ENCODE measurements at places on chromosomes 6 and 20.

GRCh38 chr6:155850408-155850841 lies 394.8 kb upstream of the NOX3 start:
- no peak for DNase-seq

- no peak for DNase-seq
Observed at GRCh38 chr6:158786645-158787304, 32.4 kb downstream of the EZR start.

GRCh38 chr20:17735206-17735804 lies 35.5 kb downstream of the BANF2 start:
- DNase-seq: no peak

DNA sequence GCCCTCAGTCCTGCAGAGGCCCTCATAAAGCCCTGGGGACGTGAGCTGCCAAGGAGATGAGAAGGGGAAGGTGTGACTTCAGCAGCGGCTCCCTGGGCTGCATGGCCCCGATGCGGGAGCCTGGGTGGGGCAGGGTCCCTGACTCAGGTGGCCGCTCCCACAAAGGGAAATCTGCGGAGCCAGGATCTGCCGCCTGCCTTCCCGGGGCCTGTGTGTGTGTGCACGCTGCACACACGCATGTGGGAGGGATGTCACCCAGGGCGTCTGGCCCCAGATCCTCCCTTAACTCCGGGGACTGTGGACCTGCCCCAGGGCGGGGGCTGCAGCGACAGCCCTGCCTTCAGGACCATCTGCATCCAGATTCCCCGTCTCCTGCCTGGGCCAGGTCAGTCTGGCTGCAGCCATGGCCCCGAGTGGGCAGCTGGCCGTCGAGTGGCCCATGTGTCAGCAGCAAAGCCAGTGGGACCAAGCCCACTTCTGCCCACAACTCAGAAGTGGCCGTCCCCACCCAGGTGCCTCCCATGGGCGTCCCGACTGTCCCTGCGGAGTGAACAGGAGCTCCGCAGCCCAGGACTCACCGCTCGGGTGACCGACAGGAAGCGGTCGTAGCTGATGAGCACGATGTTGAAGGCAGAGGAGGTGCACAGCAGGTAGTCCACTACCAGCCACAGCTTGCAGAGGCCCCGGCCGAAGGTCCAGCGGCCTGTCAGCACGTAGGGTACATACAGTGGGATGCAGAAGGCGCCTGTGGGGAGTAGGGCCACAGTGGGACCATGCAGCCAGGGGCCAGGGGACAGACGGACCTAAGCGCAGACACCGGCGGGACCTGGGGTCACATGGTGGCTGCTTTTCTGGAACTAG lies 1.9 kb downstream of the HRH3 start:
- no peak for DNase-seq

DNA sequence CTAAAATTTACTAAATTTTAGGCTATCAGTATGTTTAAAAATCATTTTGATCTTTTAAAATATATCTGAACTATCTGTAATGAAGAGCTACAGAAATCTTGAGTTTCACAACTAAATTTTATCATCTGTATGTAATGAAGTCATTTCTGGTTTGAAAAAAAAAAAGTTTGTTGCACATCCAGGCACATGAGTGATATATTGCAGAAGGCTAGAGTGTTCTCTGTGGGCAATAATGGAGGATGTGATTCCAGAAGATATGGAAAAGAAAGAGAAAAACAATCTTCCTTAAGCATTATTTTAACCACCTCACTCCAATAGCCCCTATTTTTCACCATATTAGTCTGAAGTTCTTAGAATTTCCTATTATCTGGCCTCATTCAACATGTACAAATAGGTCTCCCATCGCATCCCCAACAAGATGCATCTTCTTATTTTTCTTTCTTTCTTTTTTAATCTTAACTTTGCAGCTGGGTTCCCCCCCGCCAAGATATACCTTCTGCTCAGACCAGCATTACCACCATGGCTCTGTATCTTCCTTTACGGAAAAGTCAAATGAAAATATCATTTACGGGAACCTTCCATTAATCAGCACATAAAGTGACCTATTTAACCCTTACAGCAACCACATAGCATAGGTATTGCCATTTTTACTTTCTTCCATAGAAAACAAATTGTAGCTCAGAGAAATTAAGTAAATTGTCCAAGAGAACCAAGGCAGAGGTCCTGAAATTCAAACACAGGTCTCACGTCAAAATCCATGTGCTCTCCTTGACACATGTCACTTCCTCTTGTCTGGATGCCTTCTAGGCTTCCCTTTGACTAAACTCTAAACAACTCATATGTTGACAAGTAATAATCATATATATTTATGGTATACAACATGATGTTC lies 116.9 kb downstream of the KIF13A start:
- no peak for DNase-seq

DNA sequence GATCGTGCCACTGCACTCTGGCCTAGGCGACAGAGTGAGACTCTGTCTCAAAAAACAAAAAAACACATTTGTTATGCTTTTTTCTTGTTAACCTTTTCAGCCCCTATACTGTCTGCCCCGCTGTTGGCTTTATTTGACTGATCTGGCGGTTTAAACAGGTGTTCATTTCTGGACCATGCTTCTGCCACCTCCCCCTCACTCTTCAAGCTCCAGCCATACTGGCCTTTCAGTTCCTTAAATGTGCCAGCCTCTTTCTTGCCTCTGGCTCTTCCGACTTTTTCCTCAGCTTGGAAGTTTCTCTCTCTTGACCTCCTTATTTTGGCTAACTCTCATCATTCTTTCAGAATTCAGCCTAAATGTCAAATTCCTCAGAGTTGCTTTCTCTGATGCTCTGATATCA lies 35.2 kb upstream of the TXLNB start:
- DNase-seq: no peak

DNA sequence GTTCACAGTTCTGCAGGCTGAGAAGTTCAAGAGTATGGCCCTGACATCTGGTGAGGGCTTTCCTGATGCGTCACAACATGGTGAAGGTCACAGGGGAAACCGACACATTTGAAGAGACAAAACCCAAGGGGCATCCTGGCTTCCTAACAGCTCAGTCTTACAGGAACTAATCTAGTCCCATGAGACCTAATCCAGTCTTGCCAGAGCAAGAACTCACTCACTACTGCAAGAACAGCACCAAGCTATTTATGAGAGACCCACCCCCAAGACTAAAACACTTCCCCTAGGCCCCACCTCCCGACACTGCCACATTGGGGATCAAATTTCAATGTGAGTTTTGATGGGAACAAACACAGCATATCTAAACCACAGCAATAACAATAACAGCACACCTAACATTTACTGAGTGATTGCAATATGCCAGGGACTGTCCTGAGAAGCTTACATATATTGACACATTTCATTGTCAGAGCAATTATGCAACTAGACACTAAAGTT lies 46.6 kb downstream of the TPBG start:
- DNase-seq: no peak

GRCh38 chr6:166541876-166542579 lies 44.5 kb downstream of the RAMACL start:
- DNase-seq: no peak

GRCh38 chr6:56742122-56742791 lies 99.6 kb upstream of the DST start:
- DNase-seq: no peak

GRCh38 chr6:127775371-127775770 lies 125.5 kb downstream of the THEMIS start:
- no peak for DNase-seq

DNA sequence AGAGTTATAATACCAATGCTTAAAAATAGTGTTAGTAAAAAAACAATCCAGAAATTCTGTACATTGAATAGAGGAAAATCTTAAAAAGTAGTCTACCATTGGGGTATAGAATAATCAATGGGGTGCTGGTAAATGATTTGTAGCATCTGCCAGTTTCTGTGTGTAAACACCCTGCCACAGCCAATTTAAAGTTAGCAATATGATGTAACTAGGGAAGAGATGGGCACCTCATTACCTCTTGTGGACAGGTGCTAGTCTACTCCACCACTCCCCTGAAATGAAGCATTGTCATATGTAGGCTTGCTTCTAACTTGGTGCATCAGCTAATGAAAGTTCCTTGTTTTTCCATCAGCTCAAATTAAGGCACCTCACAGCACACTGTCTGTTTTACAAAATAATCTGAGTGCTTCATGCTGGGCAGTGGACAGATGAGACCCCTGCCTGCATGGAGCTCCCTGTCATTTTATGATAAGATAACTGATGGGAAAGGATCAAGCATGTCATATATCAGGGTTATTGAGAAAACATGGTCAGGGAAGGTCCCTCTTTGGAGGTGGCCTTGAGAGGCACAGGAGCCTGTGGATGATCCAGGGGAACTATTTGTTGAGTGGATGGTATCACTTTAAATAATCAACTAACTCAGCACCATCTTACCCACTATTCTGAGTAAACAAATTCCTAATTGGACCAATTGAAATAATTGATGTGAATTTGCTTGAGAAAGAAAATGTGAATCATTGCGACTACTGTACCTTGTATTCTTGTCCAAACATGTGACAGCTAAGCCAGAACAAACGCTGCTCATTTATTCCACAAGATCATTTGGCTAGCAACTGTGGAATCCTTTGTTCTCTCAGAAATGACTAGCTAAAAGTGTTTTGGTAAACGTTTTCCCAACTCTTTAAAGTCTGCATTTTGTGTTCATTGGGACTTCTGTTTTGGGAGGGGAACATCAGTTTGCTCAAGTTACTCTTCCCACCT lies 45.9 kb upstream of the CSE1L start:
- no peak for DNase-seq

DNA sequence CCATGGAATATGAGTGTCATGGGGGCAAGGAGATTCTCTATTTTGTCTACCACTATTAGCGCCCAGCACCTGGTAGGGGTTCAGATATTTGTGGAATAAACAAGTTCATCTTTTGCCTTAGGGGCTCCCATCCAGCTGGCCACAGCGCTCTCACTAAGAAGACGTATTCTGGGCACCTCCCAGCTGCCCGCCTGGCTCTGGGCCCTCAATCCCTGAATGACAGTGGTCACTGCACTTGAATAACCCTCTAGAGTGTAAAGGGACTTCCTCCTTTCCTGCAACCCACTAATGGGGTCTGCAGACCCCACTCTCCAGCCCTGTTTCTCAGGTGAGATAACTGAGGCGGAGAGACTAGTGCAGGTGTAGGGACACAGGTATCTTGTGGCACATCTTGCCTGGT lies 36.2 kb downstream of the SNX5 start:
- DNase-seq: no peak

- no peak for DNase-seq
Observed at GRCh38 chr6:145964948-145965366, 799 bp upstream of the SHPRH start.

DNA sequence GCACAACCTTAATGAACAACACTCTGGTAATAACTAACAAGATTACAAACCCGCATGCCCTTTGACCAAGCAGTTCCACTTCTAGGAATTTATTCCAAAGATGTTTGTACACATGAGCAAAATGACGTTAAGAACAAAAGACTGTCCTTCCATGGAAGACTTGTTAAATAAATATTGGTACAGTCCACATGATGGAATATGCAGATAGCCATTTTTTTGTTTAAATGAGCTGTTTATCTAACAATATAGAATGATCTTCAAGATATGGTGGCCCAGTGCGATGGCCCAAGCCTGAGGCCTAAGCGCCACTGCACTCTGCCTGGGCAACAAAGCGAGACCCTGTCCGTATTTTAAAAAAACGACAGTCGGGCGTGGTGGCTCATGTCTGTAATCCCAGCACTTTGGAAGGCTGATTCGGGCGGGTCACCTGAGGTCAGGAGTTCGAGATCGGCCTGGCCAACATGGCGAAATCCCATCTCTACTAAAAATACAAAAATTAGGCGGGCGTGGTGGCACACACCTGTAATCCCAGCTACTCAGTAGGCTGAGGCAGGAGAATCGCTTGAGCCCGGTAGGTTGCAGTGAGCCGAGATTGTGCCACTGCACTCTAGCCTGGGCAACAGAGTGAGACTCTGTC lies 7.4 kb upstream of the AHCY start:
- DNase-seq: no peak

GRCh38 chr6:168385037-168385759 lies 55.8 kb upstream of the SMOC2 start:
- DNase-seq: no peak

- DNase-seq: no peak
Observed at GRCh38 chr20:57774951-57775350, 65.1 kb upstream of the PMEPA1 start.

DNA sequence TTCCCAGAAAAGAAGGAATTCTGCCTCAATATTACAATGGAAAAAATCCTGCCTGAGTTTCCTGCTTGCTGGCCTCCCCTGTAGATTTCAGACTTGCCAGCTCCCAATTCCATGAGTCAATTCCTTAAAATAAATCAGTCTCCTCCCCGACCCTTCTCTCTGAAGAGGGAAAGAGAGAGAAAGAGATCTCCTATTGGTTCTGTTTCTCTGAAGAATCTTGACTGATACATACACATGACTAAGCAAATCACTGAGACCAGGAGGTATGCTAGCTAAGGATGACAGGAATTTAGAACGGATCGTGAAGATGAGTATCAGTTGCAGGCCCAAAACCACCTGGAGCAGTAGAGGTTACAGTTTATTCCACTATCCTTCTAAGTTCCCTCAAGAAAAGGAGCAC lies 11.3 kb upstream of the RBM24 start:
- no peak for DNase-seq

- no peak for DNase-seq
Observed at GRCh38 chr6:95365454-95365853, 211.9 kb upstream of the MANEA start.

GRCh38 chr6:136772685-136773472 lies 19.4 kb downstream of the MAP3K5 start:
- DNase-seq: no peak

DNA sequence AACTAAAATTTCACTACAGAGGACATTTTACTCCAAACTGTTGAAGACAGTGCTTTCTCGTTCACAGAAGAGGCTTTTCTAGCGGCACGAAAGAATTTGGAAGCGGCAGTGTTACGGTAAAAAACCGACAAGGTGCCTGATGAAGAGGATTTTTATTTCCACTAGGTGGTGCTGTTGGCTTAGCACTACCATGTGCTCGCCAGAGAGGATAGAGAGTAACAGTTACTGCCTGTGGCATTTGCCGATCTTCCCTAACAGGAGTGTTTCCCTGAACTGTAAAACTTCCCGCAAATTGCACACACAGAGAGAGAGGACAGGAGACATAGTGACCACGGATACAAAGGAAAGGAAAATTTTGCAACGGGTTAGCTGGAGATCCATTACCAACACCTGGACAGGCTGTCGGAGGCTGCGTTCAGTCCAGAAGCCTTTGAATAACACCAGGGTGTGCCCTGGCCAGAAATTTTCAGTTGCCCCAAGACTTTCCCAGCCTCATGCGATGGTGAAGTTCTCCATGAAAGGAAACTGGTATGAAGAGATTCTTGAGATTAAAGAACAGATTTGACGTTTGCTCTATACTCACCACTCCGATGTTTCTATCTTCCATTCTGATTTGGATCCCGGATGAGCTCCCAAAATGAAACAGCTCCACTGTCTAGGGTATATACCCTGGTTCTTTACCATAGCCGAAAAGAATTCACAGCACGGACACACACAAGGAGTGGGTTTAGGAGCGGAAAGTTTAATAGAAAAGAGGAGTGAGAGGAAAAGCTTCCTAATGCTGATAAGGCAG lies 48.1 kb downstream of the HLA-DPB1 start:
- no peak for DNase-seq

DNA sequence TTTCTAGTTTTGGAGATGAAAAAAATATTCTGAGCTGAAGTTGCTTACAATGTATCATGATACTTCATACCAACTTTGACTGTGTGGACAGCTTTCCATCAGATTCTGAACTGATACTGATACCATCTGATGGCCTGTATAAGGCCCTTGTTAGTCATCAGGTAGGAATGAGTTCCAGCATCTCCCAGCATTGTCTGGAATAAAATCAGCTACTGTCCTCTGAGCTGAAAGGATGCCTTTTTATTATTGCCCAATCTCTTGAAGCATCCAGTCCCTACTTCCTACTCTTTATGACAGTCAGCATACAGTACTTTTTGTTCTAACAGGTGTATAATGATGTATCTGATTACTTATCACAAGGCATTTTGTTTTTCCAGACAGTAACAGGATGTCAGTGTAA lies 70.6 kb upstream of the EYA4 start:
- DNase-seq: no peak

All from stimulated activated CD4-positive, alpha-beta T cell treated with anti-CD3 and anti-CD28 coated beads, TNF-alpha, amount 100 ng/mL, for 48 hours (primary cell).